ENCODE measurements at places on chromosomes 7 and 10.

GRCh38 chr10:88853155-88853881, 1.7 kb upstream of the ANKRD22 start:
- no peak for DNase-seq

- no peak for DNase-seq
Observed at GRCh38 chr7:95693551-95694333, 78.6 kb upstream of the DYNC1I1 start.

DNA sequence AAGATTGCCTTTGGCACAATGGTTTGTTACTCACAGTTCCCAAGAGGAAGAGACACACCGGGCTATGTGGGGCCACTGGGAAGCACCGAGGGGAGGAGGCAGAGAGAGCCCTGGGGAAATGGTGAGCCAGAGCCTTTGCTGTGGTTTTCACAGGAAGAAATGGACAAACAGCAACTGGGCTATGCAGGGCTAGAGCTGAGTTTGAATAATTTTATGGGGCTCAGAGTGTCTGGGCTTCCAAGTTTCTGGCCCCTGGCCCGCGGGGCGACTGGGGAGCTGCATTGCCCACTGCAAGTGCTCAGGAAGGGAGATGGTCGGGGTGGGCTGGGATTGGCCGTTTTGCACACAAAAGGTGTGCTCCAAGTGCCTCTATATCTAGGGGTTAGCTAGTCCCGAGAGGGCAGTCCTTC, 92.6 kb downstream of the CHST15 start:
- no peak for DNase-seq

DNA sequence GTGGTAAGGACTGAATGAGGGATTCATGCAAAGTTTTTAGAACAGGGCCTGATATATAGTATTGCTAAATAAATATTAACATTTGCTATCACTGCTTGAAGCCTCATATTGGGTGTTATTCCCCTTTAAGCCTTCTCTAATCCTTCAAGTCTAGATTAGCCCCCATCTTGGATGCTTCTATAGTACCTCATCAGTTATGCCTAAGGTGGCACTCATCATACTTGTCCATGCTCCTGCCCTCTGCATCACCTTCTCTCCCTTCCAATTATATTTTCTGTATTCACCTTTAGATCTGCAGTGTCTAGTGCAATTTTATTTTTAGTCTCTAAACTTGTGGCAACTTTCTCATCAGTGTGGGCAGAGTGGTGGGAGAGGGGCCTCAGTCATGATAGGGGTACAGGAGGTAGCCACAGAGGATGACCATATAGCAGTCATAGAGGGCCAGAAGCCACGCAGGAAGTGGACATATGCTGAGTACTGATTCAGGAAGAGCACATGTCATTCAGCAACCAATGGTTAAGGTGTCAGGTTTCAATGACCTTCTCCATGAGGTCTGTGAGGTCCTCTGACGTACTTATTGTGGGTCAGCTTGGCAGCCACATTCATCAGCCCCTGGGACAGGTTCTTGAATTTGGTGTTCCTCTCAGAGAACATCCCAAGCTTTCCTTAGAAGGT, 2.5 kb downstream of the ENTPD1 start:
- no peak for DNase-seq

- DNase-seq, result no peak
Observed at GRCh38 chr10:57769298-57769697, 498.4 kb downstream of the IPMK start.

DNA sequence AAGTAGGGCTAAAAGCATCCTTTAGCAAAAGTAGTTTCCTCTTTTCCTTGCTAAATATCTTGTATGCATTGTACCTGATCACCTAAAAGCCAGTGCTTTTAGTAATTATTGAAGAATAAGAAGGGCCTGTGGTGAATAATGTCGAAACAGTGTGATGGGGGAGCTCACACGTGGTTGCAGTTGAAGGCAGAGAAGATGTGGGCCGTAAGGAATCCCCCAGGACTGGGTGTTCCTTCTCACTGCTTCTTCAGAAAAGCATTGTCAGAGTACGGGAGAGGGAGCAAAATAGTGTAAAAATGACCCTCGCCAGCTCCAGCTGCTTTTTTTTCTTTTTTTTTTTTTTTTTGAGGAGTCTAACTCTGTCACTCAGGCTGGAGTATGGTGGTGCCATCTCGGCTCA, 201.1 kb downstream of the NSUN6 start:
- no peak for DNase-seq

- DNase-seq, result no peak
Observed at GRCh38 chr7:29609162-29610037, 45.8 kb downstream of the PRR15 start.

GRCh38 chr7:2796358-2797352, 47.5 kb downstream of the GNA12 start:
- DNase-seq, result no peak

GRCh38 chr7:132560825-132561529, 15.3 kb downstream of the PLXNA4 start:
- DNase-seq, result no peak

DNA sequence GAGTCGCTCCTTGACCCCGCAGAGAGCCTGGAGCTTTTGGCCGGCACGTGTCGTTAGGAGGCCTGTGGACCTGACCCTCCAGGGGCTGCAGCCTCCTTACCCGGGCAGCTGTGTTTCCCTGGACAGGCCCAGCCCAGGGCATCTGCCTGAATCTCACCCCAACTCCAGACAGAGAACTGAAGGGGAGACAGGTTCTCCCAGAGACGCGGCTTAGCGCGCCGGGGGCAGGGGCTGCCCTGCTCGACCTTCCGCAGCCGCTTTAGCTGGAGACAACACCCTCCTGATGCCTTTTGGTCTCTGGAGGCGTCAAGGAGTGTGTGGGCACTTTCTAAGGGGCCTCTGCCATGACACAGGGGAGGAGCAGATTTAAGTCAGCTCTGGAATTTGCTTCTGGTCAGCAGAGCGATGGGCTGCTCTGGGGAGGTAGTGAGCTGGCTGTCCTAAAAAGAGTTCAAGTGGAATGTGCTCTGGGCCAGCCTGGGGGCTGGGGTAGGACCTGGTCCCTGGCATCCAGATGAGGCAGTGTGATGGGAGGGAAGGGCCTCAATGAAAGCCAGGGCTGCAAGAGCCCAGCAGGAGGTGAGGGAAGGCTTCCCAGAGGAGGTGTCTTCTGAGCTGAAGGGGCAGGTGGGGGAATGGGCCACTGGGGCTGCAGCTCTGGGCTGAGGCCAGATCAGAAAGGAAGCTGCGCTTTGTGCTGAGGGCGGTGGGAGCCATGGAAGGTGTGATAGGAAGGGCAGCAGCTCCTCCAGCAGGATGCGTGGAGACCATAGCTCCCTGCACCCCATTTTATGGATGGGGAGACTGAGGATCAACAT, 5.8 kb downstream of the GRIFIN start:
- DNase-seq, result no peak

GRCh38 chr7:105493923-105494315, 28.2 kb downstream of the PUS7 start:
- no peak for DNase-seq

GRCh38 chr7:151901828-151902227, 24.9 kb upstream of the PRKAG2 start:
- no peak for DNase-seq

GRCh38 chr7:151308791-151309190, 32.8 kb upstream of the NUB1 start:
- DNase-seq, result no peak

DNA sequence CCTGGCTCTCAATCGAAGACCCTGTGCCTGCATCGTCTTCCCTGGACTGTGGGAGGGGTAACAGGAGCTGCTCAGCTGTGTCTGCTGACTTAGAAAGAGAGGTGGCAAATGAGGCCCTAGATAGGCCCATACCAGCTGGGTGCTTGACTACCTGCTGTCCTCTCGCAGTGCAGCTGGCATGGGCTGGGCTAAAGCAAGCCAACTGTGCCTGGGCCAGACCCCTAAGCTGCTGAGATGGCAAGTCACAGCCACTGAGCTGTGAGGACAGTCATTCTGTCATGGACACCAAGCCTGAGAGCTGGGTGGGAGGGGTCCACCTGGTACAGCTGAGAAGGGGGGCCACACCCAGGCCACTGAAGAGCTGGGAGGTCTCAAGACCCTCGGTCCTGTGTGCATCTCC, 45.8 kb upstream of the AQP1 start:
- no peak for DNase-seq

DNA sequence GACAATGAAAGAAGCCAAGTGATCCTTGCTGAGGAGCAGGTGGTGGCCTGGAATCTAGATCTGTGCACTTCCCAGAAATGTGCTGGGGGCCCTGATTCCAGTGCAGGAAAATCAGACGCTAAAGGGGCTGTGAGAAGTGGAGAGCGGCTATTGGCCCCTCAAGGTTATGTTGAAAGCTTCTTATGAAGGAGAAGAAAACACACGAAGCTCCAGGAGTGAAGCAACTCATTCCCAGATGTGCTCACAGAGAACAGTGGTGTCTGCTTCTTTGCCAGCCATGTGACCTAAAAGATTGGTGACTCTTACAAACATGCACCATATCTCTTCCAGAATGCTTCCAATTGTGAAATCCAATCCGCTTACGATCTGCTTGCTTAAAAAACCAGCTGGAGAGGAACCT, 679.3 kb upstream of the IGFBP3 start:
- DNase-seq, result no peak

DNA sequence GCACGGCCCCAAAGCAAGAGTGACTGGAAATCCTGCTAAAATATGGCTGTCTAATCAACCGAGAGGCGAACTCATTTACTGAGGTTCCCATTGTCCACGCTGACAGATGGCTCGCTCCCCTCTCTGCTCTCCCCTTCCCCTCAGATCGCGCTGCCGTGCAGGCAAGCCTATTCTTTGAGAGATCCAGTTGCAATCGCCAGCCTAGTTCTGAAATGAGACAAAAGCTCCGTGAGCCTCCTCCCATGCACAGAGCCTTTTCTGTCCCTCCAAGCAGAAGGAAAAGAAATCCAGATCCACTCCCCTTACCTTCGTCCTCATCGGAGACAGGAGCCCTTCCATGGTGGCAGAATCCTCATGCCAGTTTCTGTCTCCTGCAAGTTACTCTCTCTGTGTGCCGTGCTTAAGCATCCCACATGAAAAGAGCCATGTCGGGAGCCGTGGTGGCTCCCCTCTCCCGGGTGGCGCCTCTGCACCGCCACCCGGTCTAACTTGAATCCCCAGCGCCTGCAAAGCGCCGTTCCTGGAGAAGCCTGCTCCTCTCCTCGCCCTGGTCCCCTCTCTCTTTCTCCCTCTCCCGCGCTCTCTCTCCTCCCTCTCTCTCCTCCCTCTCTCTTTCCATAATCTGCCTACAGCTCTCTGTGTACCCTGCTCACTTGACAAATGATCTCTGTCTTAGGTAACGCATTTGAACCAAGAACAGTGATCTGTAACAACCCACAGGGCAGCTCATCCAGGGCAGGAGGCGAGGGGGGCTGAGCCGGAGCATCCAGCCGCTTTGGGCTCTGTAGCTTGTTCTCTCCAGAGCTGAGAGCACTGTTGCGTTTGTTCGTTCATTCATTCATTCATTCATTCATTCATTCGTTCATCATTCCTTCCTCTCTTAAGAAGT, 156.8 kb downstream of the FRMD4A start:
- DNase-seq, result no peak

DNA sequence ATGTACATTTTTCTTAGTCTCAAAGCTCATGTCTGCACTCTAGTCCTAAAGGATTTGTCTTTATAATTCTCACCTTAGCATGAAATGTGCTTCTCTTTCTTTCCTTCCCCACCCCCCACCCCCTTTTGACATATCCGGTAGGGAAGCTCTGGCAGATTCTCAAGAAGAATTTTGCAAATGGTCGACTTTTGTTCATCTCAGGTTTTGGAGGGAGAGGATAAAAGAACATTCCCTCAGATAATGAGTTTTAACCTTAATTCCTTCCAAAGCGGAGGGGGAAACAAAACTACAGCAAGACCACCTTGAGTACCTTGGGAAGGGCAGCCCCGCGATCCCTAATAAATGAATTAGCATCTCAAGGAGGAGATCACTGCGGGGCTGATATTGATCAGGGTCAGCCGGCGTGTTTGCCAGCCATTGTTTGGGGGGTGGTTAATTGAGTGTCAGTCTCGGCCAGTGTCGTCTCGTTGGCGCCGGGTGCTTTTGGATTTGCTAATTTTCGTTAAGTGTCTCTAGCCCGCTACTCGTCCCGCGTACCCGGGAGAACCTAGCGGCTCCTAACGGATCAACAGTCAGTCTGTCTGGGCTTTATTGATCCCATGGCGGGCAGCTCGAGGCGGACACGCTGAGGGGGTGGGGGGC, 874 bp upstream of the BAMBI start:
- no peak for DNase-seq

DNA sequence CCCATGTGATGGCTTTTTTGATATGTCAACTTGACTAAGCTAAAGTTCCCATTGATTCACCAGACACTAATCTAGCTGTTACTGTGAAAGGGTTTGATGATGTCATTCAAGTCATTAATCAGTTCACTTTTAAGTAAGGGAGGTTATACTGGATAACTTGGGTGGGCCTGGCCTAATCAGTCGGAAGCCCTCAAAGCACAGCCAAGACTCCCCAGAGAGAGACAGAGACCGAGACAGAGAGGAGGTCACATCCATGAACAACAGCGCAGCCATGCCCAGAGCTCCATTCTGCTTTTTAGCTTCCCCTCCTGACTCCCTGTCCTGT, 103.4 kb downstream of the TRIL start:
- DNase-seq, result no peak

- no peak for DNase-seq
Observed at GRCh38 chr10:51137756-51138529, 63.7 kb downstream of the PRKG1 start.

DNA sequence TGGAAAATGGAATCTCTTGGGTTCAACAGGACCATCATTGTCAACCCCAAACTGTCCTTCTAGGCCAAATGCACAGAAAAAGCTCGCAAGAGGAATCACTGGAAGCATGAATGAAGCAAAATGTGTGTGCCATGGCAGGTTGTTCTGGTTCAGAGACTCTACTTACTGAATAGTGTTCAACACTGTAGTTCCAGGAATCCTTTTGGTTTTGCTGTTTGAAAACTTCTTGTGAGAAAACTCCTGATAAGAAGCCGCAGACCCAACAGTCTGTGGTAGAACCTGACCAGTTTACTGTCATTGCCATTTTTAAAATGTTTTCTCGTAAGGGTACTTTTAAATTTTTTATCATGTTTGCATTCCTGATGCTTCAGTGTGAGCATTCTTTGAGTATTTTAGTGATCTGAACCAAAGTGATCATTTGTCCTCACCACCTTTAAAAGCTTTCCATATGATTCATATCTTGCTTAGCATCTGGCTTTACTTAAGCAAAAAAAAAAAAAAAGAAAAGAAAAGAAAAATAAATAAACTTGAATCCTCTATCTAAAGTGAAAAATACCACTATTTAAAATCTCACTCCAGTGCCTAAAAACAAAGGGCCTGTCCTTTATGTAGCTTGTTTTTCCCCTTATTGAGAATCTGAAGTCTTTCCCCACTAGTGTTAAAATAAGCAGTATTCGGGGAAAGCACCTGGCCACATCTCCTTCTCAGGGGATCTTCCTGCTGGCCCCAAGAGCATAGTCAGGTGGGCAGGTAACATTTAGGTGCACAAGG, 92.4 kb downstream of the WNT2 start:
- DNase-seq, result no peak

Measured in stimulated activated CD8-positive, alpha-beta memory T cell treated with anti-CD3 and anti-CD28 coated beads, Interleukin-15, amount 100 ng/mL, for 4 hours (primary cell).